ENCODE measurements at places on chromosomes 6 and 20.

DNA sequence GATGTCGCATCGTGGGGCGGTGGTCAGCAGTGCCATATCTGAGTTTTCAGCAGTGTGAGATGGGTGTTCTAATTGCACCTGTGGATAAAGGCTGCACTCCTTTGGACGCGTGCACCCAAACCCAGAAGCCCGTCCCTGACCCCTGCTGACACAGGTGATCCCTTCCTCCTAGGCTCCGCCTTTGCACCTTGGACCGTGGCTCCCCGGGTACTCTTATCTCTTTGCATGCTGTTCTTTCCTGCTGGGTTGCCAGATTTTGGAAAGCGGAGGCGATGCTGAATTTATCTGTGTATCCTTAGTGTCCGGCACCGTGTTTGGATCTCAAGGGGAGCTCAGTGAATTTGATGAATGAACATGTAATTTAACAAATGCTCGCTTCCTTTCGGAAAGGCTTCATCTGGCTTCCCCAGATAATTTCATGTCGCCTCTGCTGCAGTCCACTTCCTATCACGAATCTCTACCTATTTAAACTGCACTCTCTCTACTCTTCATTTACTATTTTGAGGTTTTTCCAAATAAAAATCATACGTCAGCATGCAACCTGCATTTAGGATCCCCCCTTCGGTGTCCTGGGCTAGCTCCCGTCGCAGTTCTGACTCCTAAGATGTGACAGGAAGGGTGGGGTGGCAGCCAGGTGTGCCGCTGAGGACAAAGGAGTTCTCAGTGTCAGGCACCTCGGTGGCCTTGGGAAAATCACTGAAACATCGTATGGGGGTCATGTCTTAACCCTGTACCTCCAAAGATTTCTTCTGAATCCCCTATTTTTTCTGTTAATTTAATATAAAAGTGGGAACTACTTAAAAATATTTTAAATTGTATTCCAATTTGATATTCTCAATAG lies 753 bp upstream of the PERP start:
- DNase-seq: peak; percentile 23

GRCh38 chr20:50302341-50303057 lies 111.9 kb downstream of the CEBPB start:
- no peak for DNase-seq

GRCh38 chr20:33677991-33678702 lies 3.9 kb upstream of the NECAB3 start:
- DNase-seq: no peak

DNA sequence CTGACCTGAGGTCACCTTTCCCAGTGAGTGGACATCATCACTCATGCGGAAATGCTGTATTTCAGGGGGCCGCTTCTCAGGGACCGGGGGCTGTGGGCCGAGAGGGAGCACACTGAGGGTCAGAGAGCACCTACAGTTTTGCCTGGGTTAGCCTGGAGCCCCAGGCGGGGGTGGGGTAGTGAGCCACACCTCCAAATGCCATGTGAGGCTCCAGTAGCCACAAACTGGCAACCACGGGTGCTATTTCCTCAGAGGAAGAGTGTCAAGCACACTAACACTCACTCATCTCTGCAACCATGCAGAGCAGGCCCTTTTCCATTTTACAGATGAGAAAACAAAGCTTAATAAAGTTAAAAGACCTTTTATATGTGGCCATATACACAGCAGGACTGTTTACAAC lies 4.7 kb downstream of the EHMT2 start:
- no peak for DNase-seq

DNA sequence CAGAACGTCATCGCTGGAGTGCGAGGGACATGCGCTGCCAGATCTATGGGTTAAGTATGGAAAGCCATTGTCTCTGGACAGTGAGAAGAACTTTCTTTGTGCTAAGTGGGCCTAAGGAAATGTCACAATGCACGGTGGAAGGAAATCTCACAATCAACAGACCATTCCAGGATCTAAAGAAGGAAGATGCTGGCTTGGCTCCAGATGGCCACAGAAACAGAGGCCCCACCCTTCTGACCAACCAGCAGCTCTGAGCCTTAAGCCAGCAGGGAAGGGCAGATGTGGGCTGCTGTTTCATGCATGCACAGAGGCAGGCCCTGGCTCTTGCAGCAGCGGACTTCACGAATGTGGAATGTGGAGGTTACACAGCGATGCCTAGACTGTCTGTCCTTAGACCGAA lies 156.3 kb downstream of the SOBP start:
- DNase-seq: no peak

DNA sequence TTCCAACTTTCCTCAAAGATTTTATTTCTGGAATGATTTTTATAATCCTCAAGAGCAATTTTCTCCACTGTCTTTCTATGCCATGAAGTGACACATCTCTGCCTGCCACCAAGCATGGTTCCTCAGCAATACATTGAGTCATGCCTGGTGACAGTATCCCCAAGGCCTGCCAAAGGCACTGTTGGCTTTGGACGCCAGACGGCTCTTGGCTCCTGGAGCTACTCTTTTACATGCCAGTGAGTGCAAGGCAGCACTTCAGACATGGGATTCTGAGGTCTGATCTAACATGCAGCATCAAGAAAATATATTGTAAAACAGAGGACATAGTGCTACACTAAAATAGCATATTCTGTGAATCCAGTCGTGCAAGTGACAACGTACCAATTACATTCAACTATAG lies 20.1 kb upstream of the PLEKHG1 start:
- no peak for DNase-seq

DNA sequence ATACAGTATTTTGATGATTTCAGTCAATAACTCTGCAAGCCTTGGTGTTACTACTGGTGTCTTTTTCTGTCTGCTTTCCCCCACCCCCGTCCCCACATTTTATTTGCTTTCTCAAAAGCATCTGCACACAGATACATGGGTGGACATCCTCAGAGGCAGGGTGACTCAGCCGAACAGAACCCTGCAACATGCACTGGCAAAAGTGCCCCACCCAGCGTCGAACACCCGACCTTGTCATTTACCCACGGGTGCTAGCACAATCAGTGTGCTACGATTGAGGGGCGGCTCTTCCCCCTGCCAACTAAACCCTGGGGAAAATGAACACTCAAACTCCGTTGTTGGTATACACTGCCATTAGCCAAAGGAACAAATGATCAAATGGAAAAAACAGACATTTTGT lies 115.9 kb upstream of the NAA20 start:
- no peak for DNase-seq

- no peak for DNase-seq
Measured at GRCh38 chr6:163260911-163261310, 153.6 kb upstream of the QKI start.

- DNase-seq: no peak
Measured at GRCh38 chr20:10982692-10983091, 308.9 kb upstream of the JAG1 start.

- DNase-seq: no peak
Measured at GRCh38 chr6:114039841-114040240, 68.9 kb upstream of the HDAC2 start.

DNA sequence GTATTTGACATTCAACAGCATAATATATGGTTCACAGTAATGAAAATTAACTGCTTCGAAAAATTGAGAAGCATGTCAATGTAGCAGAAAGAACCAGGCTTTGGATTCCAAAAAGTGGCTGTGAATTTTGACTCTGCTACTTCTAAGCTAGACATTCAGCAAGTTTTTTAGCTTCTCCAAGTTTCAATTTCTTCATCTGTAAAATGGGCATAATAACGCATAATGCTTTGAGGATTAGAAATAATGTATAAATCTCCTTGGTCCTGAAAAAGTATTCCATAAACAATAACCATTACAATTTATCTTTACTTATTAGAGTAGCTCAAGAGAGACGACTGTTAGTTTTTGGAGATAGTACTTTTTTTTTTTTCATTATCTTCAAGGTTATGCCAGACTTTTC lies 7.7 kb downstream of the BLTP3A start:
- no peak for DNase-seq

- DNase-seq: no peak
Measured at GRCh38 chr6:13800615-13801014, 13.7 kb downstream of the MCUR1 start.

GRCh38 chr6:137798261-137798660 lies 68.8 kb upstream of the TNFAIP3 start:
- DNase-seq: no peak

GRCh38 chr20:8007490-8007889 lies 12.1 kb downstream of the TMX4 start:
- DNase-seq: no peak

DNA sequence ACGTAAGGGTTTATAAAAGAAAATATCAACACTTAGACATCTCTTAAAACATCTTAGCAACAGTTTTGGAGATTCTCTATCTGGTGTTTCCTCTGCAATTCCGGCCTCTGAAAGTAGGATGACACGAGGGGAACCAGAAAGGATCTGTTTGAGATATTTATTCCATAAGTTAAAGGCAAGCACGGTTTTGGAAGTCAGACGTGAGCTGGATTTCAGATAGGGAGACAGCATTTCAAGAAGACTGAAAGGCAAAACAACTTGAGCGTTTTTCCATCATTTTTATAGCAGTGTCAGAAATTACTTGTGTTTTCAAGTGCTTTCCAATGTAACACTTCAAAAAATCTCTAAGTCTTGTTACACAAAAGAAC lies 52.9 kb upstream of the BTN3A2 start:
- no peak for DNase-seq

- no peak for DNase-seq
Measured at GRCh38 chr20:61353261-61354000, 101.4 kb downstream of the CDH4 start.

- DNase-seq: no peak
Measured at GRCh38 chr6:168834801-168835200, 393.8 kb downstream of the SMOC2 start.

DNA sequence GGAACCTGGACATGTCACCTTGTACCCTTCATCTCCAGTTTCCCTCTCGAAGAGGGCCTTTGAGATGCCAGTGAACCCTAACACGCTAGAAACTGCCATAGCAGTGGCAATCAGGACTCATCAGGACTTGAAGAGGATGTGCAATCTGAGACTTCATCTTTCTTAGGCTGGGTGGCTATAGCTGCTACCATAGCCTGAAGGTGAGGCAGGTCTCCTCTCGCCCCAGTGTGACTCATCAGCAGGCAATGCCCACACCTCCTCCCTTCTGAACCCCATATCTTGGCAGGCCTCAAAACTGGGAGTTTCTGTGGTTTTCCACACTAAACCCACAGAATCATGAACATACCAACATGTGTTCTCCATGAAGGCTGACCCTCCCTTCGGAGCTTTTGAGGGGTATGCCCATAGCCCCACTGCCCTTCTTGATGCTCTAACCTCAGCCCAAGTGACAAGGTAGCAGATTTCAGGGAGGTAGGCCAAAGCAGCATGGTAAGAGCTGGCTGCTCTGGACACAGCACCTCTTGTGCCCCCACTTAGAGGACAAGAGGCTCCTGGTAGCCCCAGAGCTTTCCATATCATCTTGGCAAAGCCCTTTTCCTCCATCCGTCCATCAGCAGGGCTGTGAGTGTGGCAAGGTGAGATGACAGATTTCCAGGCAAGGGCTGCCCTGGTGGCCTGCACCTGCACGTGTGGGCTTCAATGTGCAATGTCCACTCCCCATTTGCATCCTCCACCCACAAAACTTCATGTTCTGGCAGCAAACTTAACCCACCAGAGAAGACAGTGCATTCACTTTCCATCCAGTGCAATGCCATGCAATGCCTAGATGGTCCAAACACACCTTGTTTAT lies 2.6 kb downstream of the BLCAP start:
- peak; percentile 57 for DNase-seq

DNA sequence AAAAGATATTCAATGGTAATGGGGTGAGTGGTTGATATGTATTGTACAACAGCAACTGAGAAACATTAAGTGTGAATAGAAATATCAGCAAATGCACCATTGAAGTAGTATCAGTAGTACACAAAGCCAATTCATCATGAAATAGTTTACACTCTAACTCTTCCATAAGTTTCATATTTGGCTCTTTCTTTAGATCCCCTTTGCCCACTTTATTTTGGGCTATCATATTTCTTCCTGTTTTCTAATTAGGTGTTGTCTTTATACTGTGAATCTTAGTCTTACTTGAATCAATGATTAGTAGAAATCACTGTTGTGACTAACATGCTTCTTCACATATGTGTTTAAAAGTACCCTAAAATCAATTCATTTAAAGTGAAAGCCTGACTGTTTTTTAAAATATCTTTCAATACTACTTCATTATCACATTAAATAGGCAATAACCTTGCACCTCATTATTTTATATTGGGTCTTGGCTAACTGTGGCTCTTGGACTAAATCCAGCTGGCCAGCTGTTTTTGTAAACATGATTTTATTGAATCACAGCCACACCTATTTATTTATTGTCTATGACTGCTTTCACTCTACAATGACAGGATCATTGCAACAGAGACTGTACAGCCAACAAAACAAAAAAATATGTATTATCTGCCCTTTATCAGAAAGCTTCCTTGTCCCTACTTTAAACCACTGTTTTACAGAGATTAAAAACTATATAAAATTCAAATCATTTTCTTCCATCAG lies 38.9 kb downstream of the EYS start:
- DNase-seq: no peak

DNA sequence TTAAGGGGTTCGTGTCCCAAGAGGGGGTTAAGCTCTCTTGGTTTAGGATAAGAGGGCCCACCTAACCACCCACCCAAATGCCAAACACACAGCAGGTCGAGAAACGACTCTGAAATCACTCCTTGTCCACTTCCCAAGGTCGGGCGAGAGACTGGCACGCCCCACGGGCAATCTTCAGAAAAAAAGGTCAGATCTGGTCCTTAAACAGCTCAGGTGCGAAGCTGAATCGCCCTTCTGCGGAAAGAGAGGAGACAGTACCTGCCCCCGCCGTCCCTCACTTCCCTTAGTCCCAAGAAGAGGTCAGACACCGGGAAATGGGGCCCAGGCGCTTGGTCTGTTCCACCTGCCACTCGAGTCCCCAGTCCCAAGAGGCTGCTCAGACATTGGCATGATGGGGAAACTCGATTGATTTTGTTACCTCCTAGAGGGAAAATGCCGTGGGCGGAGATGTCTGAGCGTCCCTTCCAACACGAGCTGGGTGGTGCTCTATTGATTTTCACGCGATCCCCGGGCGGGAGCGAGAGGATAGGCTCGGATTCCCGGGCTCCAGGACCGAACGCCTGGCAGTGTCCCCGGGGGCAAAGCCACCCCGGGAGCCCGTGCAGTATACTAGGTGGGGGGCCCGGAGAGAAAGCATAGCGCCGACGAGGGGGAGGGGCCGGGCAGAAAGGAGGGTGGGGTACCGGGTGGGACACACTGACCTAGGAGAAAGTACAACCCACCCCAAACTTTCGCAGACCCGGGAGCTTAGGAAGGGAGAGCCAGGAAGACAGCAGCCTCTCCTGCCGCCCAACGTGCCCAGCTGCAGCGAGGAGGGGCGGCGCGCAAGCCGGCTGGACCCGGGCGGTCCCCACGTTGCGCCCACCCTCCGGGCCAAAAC lies 1.1 kb upstream of the SAMD5 start:
- DNase-seq: no peak

GRCh38 chr6:5718231-5718947 lies 288.3 kb downstream of the NRN1 start:
- DNase-seq: no peak

- DNase-seq: peak; percentile 12
Measured at GRCh38 chr20:1214838-1215261, 11.0 kb upstream of the RAD21L1 start.

- DNase-seq: no peak
Measured at GRCh38 chr6:73579851-73580246, 59.0 kb upstream of the EEF1A1 start.

- no peak for DNase-seq
Measured at GRCh38 chr6:29907637-29908340, 34.5 kb upstream of the HLA-A start.

GRCh38 chr6:31729979-31730630 lies 1.0 kb upstream of the DDAH2 start:
- DNase-seq: peak; percentile 77

- no peak for DNase-seq
Measured at GRCh38 chr6:108640104-108640503, 79.4 kb downstream of the FOXO3 start.

GRCh38 chr6:167995302-167995701 lies 2.2 kb upstream of the KIF25 start:
- no peak for DNase-seq
